Hepatocyte (in vitro differentiated cells): ENCODE measurements at places on chromosomes 3 and 15.

DNA sequence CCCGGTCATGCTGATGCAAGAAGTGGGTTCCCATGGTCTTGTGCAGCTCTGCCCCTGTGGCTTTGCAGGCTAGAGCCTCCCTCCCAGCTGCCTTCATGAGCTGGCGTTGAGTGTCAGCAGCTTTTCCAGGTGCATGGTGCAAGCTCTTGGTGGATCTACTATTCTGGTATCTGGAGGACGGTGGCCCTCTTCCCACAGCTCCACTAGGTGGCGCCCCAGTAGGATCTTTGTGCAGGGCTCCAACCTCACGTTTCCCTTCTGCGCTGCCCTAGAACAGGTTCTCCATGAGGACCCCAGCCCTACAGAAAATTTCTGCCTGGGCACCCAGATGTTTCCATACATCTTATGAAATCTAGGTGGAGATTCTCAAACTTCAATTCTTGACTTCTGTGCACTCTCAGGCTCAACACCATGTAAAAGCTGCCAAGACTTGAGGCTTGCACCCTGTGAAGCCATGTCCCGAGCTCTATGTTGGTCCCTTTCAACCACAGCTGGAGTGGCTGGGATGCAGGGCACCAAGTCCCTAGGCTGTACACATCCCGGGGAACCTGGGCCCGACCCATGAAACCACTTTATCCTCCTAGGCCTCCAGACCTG, 238.4 kb upstream of the MDFIC2 start:
- peak; percentile 70 for DNase-seq

GRCh38 chr3:171900446-171900845, 57.3 kb downstream of the TMEM212 start:
- no peak for DNase-seq

DNA sequence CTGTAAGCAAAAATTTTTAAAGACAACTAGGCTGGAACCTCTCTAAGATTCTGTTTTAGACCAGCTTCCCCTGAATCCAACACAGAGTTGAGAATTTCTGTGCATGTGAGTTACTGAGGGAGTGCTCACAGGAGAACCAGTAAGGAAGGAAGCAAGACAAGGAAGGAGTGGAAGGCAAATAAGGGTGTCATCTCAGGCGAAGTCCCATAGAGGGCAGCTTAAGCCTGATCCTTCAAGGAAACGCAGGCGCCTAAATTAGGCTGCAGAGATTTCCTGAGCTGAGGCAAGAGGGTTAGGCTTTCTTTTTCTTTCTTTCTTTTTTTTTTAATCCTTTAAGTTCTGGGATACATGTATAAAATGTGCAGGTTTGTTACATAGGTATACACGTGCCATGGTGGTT, 36.2 kb upstream of the COL6A6 start:
- peak; percentile 71 for DNase-seq

- DNase-seq, result peak; percentile 67
These were observed 3.6 kb downstream of the HGD start for GRCh38 chr3:120678331-120678947.

- peak; percentile 51 for DNase-seq
These were observed 48.2 kb downstream of the WWTR1 start for GRCh38 chr3:149609595-149609994.

DNA sequence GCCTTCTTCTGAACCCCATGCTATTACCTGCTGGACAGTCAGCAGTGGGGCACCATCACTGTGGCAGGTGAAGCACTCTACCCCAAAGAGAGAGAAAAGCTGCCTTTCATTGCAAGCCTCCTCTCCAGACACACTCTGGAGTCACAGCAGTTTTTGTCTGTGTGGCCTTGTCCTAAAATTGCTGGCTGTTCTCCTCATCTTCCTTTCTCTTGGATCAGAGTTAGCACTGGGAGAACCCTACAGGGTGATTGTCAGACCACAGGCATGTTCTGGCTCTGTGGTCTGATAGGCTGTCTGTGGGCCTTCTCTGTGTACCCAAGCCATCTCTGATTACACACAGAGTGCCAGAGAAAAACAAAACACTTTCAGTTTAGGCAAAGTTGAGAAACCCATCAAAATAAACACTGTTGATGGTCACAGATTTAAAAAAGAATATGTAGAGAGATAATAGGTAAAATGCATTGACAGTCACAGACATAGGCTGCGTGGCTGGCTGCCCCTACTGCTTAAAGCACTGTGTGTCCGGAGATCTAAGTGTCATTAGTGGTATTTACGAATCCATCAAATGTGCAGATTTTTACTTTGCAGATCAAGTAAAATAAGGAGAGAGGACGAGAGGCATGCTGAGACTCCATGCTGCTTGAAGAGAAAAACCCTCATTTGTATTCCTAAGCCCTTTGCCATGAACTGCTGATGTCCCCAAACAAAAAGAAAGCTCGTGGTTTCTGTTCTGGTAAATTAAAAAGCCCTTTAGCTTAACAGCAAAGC, 689.9 kb downstream of the TUSC7 start:
- DNase-seq, result no peak

DNA sequence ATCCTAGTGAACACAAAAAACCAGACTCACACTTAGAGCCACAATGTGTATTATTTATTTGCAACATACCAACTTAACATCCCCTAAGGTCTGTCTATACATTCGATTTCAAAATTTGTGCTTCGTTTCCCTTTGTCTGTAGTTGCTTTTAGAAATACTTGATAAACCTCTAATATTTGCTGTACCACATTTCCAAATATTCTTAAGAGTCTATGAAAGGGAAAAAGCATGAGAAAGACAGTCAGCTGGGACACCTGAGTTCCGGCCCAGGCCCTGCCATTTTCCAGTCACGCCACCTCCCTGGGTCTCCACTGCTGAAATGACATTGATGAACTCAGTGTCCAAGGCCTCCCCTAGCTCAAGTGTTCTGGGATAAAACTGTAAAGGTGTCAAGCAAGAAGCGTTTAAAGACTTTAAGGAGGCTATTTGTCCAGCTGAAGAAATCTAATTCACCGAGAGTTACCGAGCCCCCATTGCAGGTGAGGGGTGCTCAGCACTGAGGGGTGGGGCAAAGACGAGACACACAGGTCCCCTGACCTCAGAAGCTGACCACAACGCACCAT, 26.6 kb downstream of the LRRC2 start:
- no peak for DNase-seq

DNA sequence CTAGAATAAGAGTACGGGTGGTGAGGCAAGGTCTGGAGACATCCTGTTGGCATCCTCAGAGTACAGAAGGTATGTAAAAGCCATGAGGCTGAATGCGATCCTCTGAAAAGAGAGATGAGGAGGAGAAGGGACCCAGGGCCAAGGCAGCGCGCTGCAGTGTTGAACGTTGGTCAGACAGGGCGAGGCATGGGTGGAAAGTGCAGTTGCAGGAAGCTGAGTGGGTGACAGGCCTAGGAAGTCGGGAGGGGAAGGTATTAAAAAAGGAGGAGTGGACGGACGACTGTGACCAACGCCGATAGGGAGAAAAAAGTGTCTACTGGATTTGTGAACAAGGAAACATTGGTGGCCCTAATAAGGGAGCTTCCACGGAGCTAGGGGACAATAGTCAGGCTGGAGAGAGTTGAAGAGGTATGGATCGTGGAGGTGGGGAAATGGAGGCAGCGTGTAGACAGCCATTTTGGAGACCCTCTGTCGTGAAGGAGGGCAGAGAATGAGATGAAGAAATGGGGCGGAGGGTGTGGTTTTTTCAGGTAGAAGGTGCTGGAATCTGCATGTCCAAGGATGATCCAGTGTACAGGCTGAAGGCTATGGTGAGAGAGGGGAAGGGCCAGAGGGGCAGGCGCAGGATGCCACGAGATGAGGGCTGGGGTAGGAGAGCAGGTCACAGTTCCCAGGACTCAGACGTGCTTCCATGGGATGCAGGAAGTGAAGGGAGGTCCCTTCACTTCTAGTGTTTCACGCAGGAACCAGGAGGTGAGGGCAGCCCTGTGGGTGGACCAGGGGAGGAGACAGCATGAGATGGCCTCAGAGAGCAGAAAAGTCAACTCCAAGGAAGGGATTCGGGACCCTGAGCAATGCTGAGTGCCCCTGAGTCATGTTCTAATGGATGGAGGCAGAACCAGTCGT, 115.9 kb downstream of the ASB7 start:
- DNase-seq, result no peak

GRCh38 chr15:27438403-27439375, 467.7 kb downstream of the GABRG3 start:
- DNase-seq, result no peak

DNA sequence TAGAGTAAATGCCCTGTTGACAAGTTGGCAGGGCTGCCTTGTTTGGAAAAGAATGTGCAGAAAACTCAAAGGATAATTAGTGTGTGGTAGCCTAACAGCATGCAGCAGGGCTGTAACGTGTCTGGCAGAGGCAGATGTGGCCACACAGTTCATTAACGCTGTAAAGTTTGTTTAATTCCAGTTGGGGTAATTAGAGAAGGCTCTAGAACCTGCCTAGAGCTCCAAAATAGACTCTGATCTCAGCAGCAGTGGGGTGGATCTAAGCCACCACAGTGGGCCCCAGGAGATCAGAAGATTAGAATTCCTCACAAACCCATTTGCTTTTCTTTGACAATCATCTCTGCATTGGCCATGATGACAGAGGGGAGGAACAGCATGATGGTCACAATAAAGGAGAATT, 65.1 kb upstream of the LEKR1 start:
- no peak for DNase-seq

DNA sequence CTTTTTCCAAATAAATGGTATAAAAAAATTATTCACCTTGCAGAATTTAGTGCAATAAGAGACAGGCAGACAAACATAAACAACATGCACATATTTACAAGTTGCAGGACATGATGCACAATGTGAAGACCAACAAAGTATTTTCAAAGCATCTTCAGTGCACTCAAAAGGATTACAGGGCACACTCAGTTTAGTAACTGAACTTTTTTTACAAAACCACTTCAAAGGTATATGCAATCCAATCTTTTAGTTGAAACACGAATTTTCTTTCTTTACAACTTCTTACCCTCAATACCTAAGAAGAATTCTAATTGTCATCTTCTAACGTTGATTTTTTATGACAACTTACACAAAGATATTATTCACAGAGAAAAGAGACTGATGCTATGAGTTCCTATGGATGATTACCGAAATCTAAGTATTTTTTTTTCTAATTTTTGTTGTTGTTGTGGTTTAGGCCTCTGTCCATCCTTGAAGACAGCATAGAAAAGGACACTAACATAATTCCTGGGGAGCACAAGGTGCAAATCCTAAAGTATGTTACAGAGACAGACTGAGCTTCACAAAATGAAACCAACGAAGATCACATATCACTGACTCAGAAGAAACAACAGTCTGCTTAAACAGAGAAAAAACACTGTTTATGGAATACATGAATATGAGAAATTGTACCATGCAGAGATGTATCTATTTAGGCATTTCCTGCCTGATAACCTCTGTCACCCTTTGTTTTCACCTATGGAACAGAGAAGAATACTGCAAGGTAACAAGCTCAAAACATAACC, 50.3 kb downstream of the ZMAT3 start:
- DNase-seq, result no peak

DNA sequence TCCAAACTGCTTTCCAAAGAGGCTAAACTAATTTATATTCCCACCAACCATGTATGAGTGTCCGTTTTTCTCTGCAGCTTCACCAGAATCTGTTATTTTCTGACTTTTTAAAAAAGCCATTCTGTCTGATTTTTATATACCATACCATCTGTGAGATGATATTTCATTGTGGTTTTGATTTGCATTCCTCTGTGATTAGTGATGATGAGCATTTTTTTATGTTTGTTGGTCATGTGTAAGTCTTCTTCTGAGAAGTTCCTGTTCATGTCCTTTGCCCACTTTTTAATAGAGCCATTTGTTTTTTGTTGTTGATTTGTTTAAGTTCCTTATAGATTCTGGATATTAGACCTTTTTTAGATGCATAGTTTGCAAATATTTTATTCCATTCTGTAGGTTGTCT, 179.4 kb upstream of the ALCAM start:
- no peak for DNase-seq

DNA sequence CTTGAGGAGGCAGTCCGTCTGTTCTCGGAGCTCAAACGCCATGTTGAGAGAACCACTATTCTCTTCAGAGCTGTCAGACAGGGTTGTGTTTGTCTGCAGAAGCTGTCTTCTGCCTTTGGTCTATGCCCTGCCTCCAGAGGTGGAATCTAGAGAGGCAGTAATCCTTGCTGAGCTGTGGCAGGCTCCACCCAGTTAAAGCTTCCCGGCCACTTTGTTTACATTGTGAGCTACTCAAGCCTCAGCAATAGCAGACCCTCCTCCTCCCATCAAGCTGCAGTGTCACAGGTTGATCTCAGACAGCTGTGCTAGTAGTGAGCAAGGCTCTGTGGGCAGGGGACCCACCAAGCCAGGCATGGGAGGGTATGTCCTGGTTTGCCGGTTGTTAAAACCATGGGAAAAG, 8.9 kb downstream of the OR5AC2 start:
- DNase-seq, result peak; percentile 32

DNA sequence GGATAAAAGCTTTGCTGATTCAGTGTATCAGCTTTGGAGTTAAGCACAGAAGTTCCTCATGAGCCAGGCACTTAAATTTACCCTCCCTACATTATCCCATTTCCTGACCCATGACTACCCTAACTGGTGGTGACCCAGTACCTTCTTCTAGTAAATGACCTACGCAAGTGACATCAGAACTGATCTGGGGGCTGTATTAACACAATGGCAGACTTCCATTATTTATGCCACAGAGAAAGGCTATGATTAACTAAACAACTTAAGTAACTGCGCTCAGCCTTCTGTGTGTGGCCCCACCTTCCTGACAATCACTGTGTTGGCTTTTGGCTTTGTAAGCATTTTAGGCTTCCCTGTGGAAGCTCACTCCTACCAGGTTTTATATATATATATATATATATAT, 1.9 kb downstream of the MB21D2 start:
- no peak for DNase-seq

GRCh38 chr15:40282147-40282868, 556 bp downstream of the ANKRD63 start:
- peak; percentile 54 for DNase-seq

DNA sequence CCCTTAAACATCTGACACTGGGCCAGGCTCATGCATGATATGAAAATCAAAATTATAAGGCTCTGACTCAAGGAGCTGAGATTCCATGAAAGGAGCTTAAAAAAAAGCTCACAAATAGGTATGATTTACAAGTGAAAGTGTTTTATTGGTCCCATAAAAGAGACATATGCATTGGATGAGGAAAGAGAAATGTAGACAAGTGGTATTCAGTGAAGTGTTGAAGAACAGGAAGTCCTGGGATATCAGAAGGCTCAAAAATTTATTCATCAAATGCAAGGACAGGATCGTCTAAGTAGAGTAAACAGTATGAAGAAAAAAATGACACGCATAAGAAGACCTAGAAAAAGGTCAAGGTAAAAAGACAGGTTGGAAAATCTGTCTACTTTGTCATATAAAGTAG, 188.9 kb downstream of the CBLB start:
- DNase-seq, result no peak

DNA sequence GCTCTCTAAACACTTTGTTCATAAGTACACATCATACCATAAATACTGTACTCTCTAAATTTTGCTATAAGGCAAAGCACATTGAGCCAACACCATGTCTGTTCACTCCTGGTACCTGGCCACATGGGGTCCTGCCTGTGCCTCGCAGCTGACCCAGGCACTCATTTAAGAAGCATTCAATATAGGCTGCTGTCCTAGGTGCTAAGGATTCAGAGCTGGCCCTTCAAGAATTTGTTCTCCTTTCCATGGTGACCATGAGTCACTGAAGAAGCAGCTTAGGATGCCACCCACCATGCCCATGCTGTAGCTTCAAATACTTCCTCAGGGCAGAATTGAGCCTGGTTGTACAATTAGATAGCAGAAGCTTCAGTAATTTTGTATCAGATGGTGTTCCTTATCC, 119.2 kb upstream of the ZBED2 start:
- DNase-seq, result no peak

GRCh38 chr3:138327831-138328230, 1.8 kb downstream of the NME9 start:
- no peak for DNase-seq
